ENCODE measurements at places on chromosomes 3 and 15. TPM values are rescaled to one million over a fixed set of nuclear protein-coding genes. Genes with fewer than 3 reads are reported as not detected.

The RHOV gene
- total RNA-seq, result 2.1 TPM

DNA sequence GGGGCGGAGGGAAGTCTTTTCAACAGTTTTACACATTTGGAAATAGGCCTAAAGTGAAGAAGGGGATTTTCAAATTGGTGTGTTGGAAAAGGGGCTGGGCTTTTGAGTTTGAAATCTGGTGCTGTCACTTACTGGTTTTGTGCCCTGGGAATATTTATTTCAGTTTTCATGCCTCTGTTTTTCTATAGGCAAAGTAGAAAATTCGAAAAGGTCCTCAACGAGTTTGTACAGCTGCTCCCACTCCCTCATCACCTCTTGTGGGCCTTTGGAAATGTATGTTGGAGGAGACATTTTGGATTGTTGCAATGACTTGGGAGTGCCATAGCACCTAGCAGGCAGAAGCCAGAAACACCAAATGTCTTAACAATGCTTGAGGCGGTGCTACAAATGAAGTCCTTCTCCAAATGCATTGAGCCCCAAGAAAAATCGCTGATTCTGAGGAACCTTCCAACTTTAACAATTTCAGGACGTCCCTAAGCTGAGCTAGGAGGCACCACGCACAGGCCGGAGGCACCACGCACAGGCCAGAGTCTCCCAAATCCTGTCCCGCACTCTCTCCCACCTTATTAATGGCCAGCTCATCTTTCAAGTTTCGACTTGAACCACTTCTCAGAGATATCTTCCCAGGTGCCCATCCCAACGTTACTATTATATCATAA is 639 bp upstream of the POLR2M start:
- DNase-seq, result no peak
- peak overlapping the region; percentile 86 for H3K27ac ChIP-seq
- peaks cover 9% of the 10 kb centered on the region for H3K4me1 ChIP-seq
- peaks cover 8% of the 10 kb centered on the region for H3K36me3 ChIP-seq

- peak; percentile 19 for DNase-seq
- H3K36me3 ChIP-seq, result no peaks in the 10 kb centered on the region
- H3K4me3 ChIP-seq, result no peak overlapping the region
- no peaks in the 10 kb centered on the region for H3K27me3 ChIP-seq
- H3K4me1 ChIP-seq, result no peaks in the 10 kb centered on the region
Measured at GRCh38 chr3:167113035-167113830, 266.9 kb downstream of the ZBBX start.

The FOXB1 gene
- not detected for total RNA-seq

- no peak overlapping the region for H3K27ac ChIP-seq
- H3K4me3 ChIP-seq, result no peak overlapping the region
- DNase-seq, result no peak
- no peaks in the 10 kb centered on the region for H3K4me1 ChIP-seq
Measured at GRCh38 chr15:83474578-83474977, 27.4 kb downstream of the SH3GL3 start.

The EIF4A2 gene
- total RNA-seq, result 235 TPM

The ZNF619 gene
- total RNA-seq, result 8.0 TPM

The SPRED1 gene
- 61.1 TPM for total RNA-seq

DNA sequence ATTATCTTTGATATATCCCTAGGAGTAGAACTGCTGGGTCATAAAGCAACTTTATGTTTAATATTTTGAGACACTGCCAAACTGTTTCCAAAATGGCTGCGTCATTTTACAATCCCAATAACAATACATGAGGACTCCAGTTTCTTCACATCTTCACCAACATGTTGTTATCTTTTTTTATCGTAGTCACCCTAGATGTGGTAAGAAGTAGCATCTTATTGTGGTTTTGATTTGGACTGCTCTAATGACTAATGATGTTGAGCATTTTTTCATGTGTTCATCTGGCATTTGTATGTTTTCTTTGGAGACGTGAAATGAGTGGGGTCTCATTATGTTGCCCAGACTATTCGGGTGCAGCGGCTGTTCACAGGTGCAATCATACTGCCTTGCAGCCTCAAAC is 83.8 kb downstream of the MAP4 start:
- no peaks in the 10 kb centered on the region for H3K27me3 ChIP-seq
- no peak overlapping the region for H3K27ac ChIP-seq
- no peaks in the 10 kb centered on the region for H3K4me1 ChIP-seq
- no peak for DNase-seq

The IQCF5 gene
- total RNA-seq, result not detected

- no peak for DNase-seq
- H3K4me3 ChIP-seq, result no peak overlapping the region
- no peak overlapping the region for H3K27ac ChIP-seq
Measured at GRCh38 chr3:139732729-139733128, 55.0 kb upstream of the NMNAT3 start.

DNA sequence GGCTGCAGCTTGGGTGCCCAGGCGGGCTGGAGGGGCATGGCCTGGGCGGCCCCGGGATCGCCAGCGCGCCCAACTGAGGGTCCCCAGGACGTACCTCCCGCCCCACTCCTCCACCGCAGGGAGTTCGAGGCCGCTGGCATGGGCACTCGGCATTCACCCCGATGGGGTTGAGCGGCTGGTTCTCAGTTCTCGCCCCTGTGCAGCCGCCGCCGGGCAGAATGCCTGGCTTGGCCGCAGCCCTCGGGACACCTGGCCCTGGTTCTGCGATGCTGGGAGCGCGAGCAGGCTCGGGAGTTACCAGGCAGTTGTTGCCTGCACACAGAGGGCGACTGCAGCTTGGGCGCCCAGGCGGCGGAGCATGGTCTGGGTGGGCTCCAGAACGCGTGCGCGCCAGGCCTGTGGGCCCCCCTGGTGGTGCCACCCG is 121.4 kb downstream of the LMLN start:
- no peak overlapping the region for H3K4me3 ChIP-seq
- no peaks in the 10 kb centered on the region for H3K36me3 ChIP-seq
- no peaks in the 10 kb centered on the region for H3K27me3 ChIP-seq
- H3K27ac ChIP-seq, result no peak overlapping the region
- DNase-seq, result no peak

GRCh38 chr3:141454906-141455602 is 31.8 kb upstream of the RASA2 start:
- no peak overlapping the region for H3K4me3 ChIP-seq
- H3K4me1 ChIP-seq, result no peaks in the 10 kb centered on the region
- no peaks in the 10 kb centered on the region for H3K27me3 ChIP-seq
- no peak for DNase-seq
- no peaks in the 10 kb centered on the region for H3K36me3 ChIP-seq
- peak overlapping the region; percentile 37 for H3K27ac ChIP-seq

The CEP152 gene
- 4.5 TPM for total RNA-seq

The WNT5A gene
- 22.2 TPM for total RNA-seq

- peaks cover 4% of the 10 kb centered on the region for H3K4me1 ChIP-seq
- H3K36me3 ChIP-seq, result peaks cover 13% of the 10 kb centered on the region
- peak; percentile 88 for DNase-seq
Measured at GRCh38 chr3:122564155-122564912, at the start of the genes DTX3L and PARP9. TSS of gene DTX3L (plus strand) at chr3:122564338. CDS start at chr3:122564427, 89 bp downstream. TSS of gene PARP9 (minus strand) at chr3:122564300. CDS start at chr3:122559620, 4,680 bp downstream.

The DPP8 gene
- 34.4 TPM for total RNA-seq

GRCh38 chr3:140092848-140093536 is 158.0 kb downstream of the CLSTN2 start:
- H3K27ac ChIP-seq, result no peak overlapping the region
- no peak for DNase-seq
- H3K36me3 ChIP-seq, result no peaks in the 10 kb centered on the region
- H3K4me1 ChIP-seq, result no peaks in the 10 kb centered on the region

The TEX55 gene
- not detected for total RNA-seq

DNA sequence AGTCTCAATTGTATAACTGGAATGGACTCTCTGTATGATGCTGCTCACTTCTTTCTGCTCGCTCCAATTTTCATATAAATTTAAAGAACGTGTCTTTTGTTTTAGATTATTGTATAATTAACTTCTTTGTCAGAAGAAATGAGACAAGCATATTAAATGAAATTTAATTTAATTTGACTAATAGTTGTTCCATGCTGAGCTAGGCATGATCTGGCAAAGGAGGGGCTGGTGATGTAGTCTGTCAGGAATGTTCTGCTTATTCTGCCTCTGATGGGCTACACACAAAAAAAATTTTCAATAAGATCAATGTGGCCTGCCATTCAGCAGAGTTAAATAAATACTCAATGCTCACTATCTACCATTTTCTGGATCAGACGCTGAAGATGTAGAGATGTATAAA is 208.4 kb upstream of the CD96 start:
- no peaks in the 10 kb centered on the region for H3K36me3 ChIP-seq
- no peaks in the 10 kb centered on the region for H3K4me1 ChIP-seq
- no peaks in the 10 kb centered on the region for H3K27me3 ChIP-seq
- H3K27ac ChIP-seq, result no peak overlapping the region
- H3K4me3 ChIP-seq, result no peak overlapping the region

DNA sequence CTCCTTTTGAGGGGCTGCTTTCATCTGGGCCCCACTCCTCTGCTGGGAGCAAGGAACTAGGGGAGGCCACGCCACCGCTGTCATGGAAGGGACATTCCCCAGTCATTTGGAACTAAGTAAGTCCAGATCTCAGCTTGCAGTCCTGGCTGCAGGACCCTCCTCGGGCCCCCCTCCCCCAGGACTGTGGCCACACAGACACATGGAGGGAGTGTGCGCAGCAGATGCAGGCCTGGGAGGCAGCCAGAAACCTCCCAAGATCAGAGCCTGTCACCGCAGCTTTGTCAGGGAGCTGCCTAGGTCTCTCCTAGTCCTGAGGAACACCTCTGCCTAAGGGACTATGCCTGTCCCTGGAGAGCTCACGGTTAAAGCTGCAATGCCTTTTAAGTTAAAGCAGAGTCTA is 7.3 kb upstream of the SEMA3F start:
- peak; percentile 85 for DNase-seq
- H3K27ac ChIP-seq, result no peak overlapping the region
- H3K36me3 ChIP-seq, result no peaks in the 10 kb centered on the region
- H3K4me1 ChIP-seq, result peaks cover 31% of the 10 kb centered on the region

GRCh38 chr15:61227269-61227949 is 1.7 kb downstream of the RORA start:
- H3K27me3 ChIP-seq, result peaks cover 3% of the 10 kb centered on the region
- H3K36me3 ChIP-seq, result no peaks in the 10 kb centered on the region
- peak; percentile 65 for DNase-seq
- no peak overlapping the region for H3K27ac ChIP-seq

The CX3CR1 gene
- total RNA-seq, result 4.7 TPM

DNA sequence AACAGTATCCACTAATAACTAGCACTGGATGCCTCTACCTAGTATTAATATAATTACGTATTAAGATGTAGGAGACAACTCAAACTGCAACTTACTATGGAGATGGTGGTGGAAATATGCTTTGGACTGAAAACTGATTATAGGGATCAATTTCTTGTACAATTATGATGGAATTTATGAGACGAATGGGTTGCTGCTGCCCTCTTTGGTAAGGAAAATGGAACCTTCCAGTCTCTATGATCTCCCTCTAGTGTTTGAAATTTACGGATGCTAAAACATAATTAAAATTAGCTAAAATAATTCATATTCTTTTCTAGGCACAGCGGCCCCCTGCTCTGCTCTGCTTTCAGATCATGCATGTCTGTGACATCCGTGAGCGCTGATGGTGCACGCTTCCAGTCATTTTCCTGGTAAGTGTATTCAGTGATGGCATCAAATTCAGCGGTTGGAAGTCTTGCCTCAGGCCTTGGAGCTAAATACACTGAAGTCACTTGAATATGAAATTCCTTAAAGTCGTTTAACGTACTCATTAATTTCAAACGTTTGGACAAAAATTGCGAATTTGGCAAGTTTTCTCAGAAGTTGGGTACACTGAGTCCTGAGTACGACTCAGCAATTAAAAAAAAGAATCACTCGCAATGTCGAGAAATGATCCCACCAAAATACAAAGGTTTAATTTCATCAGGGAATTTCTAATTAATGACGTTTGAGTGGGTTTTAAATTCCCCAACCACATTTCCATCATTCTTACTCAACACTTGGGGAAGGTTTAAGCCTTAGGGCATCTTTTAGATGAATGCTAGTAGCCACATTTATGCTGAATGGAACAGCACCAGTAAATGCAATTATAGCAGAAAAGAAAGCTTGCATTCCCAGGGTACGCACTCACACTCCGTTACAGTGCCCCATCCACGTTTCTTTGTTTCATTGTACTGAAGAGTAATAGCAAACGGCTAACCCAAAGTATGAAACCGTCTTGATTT is 132.6 kb downstream of the NR2F2 start:
- H3K27me3 ChIP-seq, result peaks cover 4% of the 10 kb centered on the region
- H3K4me3 ChIP-seq, result no peak overlapping the region
- H3K36me3 ChIP-seq, result no peaks in the 10 kb centered on the region
- H3K27ac ChIP-seq, result no peak overlapping the region
- DNase-seq, result no peak

The HIGD2B gene
- not detected for total RNA-seq

The CPLX3 gene
- not detected for total RNA-seq

GRCh38 chr3:125401402-125401801 is 26.3 kb upstream of the ZNF148 start:
- no peaks in the 10 kb centered on the region for H3K36me3 ChIP-seq
- DNase-seq, result no peak
- no peak overlapping the region for H3K4me3 ChIP-seq
- peaks cover 2% of the 10 kb centered on the region for H3K27me3 ChIP-seq
- no peaks in the 10 kb centered on the region for H3K4me1 ChIP-seq

GRCh38 chr15:88704791-88705768 is 66.3 kb downstream of the ISG20 start:
- H3K27ac ChIP-seq, result no peak overlapping the region
- H3K36me3 ChIP-seq, result no peaks in the 10 kb centered on the region
- DNase-seq, result peak; percentile 86
- H3K27me3 ChIP-seq, result no peaks in the 10 kb centered on the region

The HYKK gene
- total RNA-seq, result 4.5 TPM

GRCh38 chr15:78477295-78477694 is 30.1 kb upstream of the HYKK start:
- no peak overlapping the region for H3K4me3 ChIP-seq
- H3K36me3 ChIP-seq, result peaks cover 17% of the 10 kb centered on the region
- H3K27me3 ChIP-seq, result no peaks in the 10 kb centered on the region
- H3K27ac ChIP-seq, result no peak overlapping the region
- no peak for DNase-seq

GRCh38 chr3:138369151-138369900 is 20.9 kb downstream of the MRAS start:
- no peaks in the 10 kb centered on the region for H3K27me3 ChIP-seq
- H3K4me3 ChIP-seq, result no peak overlapping the region
- H3K27ac ChIP-seq, result peak overlapping the region; percentile 68
- H3K4me1 ChIP-seq, result peaks cover 25% of the 10 kb centered on the region

The VIPR1 gene
- 77.0 TPM for total RNA-seq

The HRH1 gene
- 8.3 TPM for total RNA-seq

GRCh38 chr15:38941399-38941953 is 376.9 kb upstream of the RASGRP1 start:
- no peak overlapping the region for H3K4me3 ChIP-seq
- DNase-seq, result no peak
- H3K27ac ChIP-seq, result no peak overlapping the region

The GOLGA6L9 gene
- 13.7 TPM for total RNA-seq

The DAPK2 gene
- 58.1 TPM for total RNA-seq

GRCh38 chr3:69406163-69406562 is 20.3 kb upstream of the FRMD4B start:
- no peak overlapping the region for H3K27ac ChIP-seq
- H3K4me3 ChIP-seq, result no peak overlapping the region
- DNase-seq, result peak; percentile 94
- peaks cover 35% of the 10 kb centered on the region for H3K4me1 ChIP-seq

GRCh38 chr15:93076875-93077274 is 12.1 kb downstream of the RGMA start:
- H3K4me3 ChIP-seq, result no peak overlapping the region
- no peak overlapping the region for H3K27ac ChIP-seq
- no peak for DNase-seq

GRCh38 chr3:146507331-146508120 is 36.9 kb downstream of the PLSCR1 start:
- peaks cover under 1% of the 10 kb centered on the region for H3K36me3 ChIP-seq
- H3K4me1 ChIP-seq, result peaks cover 37% of the 10 kb centered on the region
- peak overlapping the region; percentile 49 for H3K27ac ChIP-seq
- no peak for DNase-seq
- H3K27me3 ChIP-seq, result no peaks in the 10 kb centered on the region
- H3K4me3 ChIP-seq, result no peak overlapping the region

The MYO9A gene
- 61.3 TPM for total RNA-seq
